ENCODE measurements at places on chromosomes 11 and 22. TPM values are rescaled to one million over a fixed set of nuclear protein-coding genes. Genes with fewer than 3 reads are reported as not detected.
A peak's percentile ranks its signal among the peaks of the same experiment; 100 is the strongest.

Gene NNMT
- total RNA-seq = not detected

Gene FAM76B
- total RNA-seq = 46.0 TPM

Gene TRIM29
- not detected for total RNA-seq

Gene OR10D3
- not detected for total RNA-seq

Gene APOBEC3A
- total RNA-seq = not detected

Gene TMEM191C
- total RNA-seq = 1.7 TPM

Gene DNAJB7
- total RNA-seq = not detected

Gene TMPRSS5
- total RNA-seq = 0.85 TPM

Gene SAA1
- not detected for total RNA-seq

Gene STK33
- total RNA-seq = 3.6 TPM

Gene ME3
- total RNA-seq = 6.2 TPM

Gene DKK3
- total RNA-seq = not detected

Gene SEC14L2
- total RNA-seq = 15.4 TPM

GRCh38 chr11:19351426-19351825 is 110.7 kb upstream of the E2F8 start:
- H3K27ac ChIP-seq = no peak overlapping the region
- H3K27me3 ChIP-seq = peaks cover 54% of the 10 kb centered on the region
- no peak for DNase-seq
- no peak overlapping the region for H3K4me3 ChIP-seq
- no peaks in the 10 kb centered on the region for H3K36me3 ChIP-seq

GRCh38 chr11:10529279-10529678 is 11.7 kb downstream of the RNF141 start:
- no peaks in the 10 kb centered on the region for H3K27me3 ChIP-seq
- no peak overlapping the region for H3K27ac ChIP-seq
- H3K4me1 ChIP-seq = peaks cover 20% of the 10 kb centered on the region
- H3K4me3 ChIP-seq = no peak overlapping the region
- H3K36me3 ChIP-seq = peaks cover 15% of the 10 kb centered on the region
- no peak for DNase-seq

DNA sequence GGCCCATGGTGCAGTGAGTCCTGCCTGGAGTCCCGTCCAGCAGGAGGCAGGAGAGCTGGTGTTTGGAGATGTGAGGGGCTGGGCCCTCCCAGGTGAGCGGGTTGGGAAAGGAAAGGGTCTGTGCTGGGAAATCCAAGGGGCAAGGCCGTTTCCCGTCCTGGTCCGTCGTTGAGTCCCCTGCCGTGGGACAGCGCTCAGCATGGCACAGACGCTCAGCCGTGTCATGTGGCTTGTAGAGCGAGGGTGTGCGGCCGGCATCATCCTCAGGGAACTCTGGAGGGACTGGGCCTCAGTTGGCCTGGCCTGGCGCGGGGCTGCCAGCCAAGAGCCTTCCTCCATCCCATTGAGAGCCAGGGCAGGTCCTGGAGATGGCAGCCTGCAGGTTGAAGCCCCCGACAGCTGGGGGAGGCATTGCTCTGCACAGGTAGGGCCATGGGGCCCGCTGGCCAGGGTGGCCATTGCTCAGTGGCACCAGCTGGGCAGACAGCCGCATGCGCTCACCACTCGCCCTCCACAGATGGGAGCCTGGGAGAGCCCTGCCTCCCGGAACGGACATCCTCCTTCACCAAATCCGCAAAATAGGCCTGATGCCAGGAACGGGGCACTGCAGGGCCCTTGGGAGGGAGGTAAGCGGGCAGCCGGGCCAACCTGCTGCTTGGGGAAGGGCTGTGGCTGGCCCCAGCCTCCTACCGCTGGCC is 28.7 kb downstream of the KCNQ1 start:
- H3K4me3 ChIP-seq = no peak overlapping the region
- no peak overlapping the region for H3K27ac ChIP-seq
- peaks cover 14% of the 10 kb centered on the region for H3K4me1 ChIP-seq
- H3K27me3 ChIP-seq = no peaks in the 10 kb centered on the region
- no peak for DNase-seq

DNA sequence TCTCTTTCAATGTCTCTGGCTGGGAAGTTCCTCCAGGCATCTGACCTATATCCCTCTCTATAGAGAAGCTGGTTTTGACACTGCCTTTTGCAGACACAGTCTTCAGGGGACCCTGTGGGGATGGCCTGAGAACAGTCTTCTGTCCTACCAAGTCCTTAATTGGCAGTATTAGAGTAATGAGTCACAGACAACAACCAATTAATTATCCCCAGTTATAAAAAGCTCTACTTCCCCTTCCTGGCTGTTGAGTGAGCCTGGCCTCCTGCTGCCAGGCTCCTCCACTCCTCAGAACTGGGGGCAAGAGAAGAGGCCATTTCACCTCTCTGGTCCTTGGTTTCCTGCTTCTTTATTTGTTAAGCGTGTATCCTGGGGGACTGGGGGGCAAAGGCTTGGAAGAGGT is 41.2 kb upstream of the KLHL35 start:
- peak overlapping the region; percentile 26 for H3K27ac ChIP-seq
- DNase-seq = no peak
- H3K27me3 ChIP-seq = no peaks in the 10 kb centered on the region
- H3K36me3 ChIP-seq = no peaks in the 10 kb centered on the region
- H3K4me3 ChIP-seq = no peak overlapping the region

- peaks cover 29% of the 10 kb centered on the region for H3K27me3 ChIP-seq
- DNase-seq = no peak
Observed at GRCh38 chr11:122998727-122999366, 17.2 kb upstream of the BSX start.

DNA sequence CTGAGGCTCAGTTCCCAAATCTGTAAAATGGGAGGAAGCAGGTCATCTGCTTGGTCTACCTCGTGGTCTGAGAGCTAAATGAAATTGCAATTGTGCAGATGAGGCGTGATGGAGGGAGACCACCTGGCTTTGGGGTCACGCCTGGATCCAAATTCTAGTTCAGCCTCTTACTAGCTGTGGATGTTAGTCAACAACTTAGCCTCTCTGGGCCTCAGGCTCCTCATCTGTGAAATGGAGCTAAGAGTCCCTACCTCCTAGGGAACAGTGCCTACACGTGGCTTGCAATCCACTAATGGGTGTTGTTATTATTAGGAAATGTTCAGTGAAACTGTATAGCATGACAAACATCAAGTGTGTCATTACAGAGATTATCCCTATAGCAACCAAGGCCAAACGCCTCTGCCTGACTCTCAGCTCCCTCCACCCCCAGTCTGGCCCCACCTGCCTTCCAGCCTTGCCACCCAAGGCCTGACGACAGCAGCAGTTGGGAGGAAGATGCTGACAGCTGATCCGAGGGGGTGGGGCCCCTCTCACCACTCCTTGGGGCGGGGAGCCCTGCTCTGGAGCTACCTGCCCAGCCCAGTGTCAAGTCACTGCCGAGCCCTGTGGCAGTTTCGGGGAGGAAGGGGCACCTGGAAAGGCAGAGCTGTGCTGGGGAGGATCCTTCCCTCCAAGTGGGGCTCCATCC is 1.7 kb upstream of the RHOD start:
- no peaks in the 10 kb centered on the region for H3K36me3 ChIP-seq
- H3K4me1 ChIP-seq = peaks cover 15% of the 10 kb centered on the region
- H3K27me3 ChIP-seq = peaks cover 10% of the 10 kb centered on the region
- no peak overlapping the region for H3K27ac ChIP-seq

- H3K27ac ChIP-seq = peak overlapping the region; percentile 72
- H3K4me3 ChIP-seq = peak overlapping the region; percentile 92
- H3K27me3 ChIP-seq = peaks cover 2% of the 10 kb centered on the region
Observed at GRCh38 chr11:68312780-68313573, 586 bp downstream of the LRP5 start.

GRCh38 chr11:72411623-72412419 is 22.5 kb downstream of the CLPB start:
- H3K36me3 ChIP-seq = peaks cover 2% of the 10 kb centered on the region
- DNase-seq = no peak
- H3K4me1 ChIP-seq = peaks cover 18% of the 10 kb centered on the region
- no peaks in the 10 kb centered on the region for H3K27me3 ChIP-seq
- H3K27ac ChIP-seq = peak overlapping the region; percentile 20
- no peak overlapping the region for H3K4me3 ChIP-seq

GRCh38 chr11:16883174-16883573 is 131.0 kb downstream of the PLEKHA7 start:
- H3K27me3 ChIP-seq = peaks cover 12% of the 10 kb centered on the region
- DNase-seq = no peak
- H3K27ac ChIP-seq = no peak overlapping the region

GRCh38 chr11:719214-720016 is 13.4 kb downstream of the EPS8L2 start:
- no peak overlapping the region for H3K27ac ChIP-seq
- peaks cover 27% of the 10 kb centered on the region for H3K27me3 ChIP-seq
- DNase-seq = no peak
- no peaks in the 10 kb centered on the region for H3K36me3 ChIP-seq
- H3K4me3 ChIP-seq = no peak overlapping the region
- peaks cover 8% of the 10 kb centered on the region for H3K4me1 ChIP-seq

- H3K36me3 ChIP-seq = no peaks in the 10 kb centered on the region
- H3K4me3 ChIP-seq = no peak overlapping the region
- peak; percentile 74 for DNase-seq
- H3K27me3 ChIP-seq = peaks cover 31% of the 10 kb centered on the region
- no peak overlapping the region for H3K27ac ChIP-seq
- no peaks in the 10 kb centered on the region for H3K4me1 ChIP-seq
Observed at GRCh38 chr22:33049119-33049729, 9.0 kb downstream of the SYN3 start.

DNA sequence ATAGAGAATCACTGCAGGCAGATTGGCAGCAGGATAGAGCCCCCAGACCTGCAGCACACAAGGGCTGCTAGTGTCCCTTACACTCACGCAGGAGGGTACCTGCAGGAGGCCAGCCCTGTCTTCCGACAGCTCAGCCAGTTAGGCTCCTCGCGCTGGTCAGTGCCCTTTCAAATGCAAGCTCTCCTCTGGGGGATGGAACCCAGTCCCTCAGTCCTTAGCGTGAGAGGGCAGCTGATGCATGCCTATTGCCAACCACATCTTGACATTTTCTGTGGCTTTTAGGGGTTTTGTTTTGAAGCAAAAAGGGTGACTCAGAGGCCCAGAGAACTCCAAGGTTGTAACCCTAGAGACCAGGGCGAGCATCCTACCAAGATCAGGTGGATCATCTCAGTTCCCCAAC is 40.0 kb downstream of the WNT11 start:
- H3K4me3 ChIP-seq = no peak overlapping the region
- peak; percentile 50 for DNase-seq
- H3K27ac ChIP-seq = no peak overlapping the region
- no peaks in the 10 kb centered on the region for H3K27me3 ChIP-seq
- H3K36me3 ChIP-seq = no peaks in the 10 kb centered on the region

GRCh38 chr22:28600546-28601143 is 79.0 kb downstream of the TTC28 start:
- peaks cover 18% of the 10 kb centered on the region for H3K27me3 ChIP-seq
- H3K27ac ChIP-seq = no peak overlapping the region
- no peaks in the 10 kb centered on the region for H3K36me3 ChIP-seq
- no peaks in the 10 kb centered on the region for H3K4me1 ChIP-seq

DNA sequence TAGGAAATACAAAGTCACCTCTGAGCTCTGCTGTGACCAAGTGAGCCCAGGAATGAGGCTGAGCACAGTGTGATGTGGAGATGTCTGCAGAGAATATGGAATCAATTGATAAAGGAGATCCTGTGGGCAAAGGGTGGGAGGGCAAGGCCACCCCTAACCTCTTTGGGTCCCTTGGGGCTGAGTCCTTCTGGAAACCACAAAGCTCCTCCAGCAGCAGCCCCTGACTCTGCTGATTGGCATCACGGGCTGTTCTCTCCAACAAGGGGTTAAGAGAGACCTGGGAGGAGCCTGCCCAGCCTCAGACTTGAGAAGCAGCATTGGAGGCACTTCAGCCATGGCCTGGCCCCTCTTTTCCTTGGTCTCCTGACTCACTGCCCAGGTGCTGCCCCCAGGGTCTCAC is 49.7 kb downstream of the GGTLC2 start:
- H3K36me3 ChIP-seq = no peaks in the 10 kb centered on the region
- no peak overlapping the region for H3K27ac ChIP-seq
- H3K27me3 ChIP-seq = no peaks in the 10 kb centered on the region
- no peak overlapping the region for H3K4me3 ChIP-seq

DNA sequence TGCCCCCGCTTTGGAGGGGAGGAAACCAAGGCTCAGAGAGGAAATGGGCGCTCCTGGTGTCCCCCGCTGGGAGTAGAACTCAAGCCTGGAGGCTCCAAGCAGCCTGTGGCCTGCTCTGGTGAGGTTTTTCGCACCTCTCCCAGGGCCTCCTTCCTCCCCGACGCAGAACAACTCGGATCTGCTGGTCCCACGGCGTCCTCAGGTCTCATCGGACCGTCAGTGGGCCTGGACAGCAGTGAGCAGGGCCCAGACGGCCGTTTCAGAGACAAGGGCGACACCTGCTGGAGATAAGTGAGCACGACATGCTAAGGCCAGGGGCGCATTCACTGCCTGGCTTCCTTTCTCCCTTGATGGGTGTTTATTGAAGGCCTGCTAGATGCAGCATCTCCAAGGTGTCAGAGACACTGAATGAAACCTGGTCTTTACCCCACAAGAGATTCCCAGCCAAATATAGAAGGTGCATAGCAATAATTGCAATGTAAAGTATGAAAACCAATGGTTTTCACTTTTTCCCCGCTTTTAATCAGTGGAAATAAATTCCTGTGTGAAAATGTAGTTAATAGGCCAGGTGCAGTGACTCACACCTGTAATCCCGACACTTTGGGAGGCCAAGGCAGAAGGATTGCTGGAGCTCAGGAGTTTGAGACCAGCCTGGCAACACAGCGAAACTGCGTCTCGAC is 26.9 kb upstream of the CD82 start:
- H3K4me1 ChIP-seq = no peaks in the 10 kb centered on the region
- H3K4me3 ChIP-seq = no peak overlapping the region
- H3K27me3 ChIP-seq = no peaks in the 10 kb centered on the region
- peak; percentile 81 for DNase-seq

DNA sequence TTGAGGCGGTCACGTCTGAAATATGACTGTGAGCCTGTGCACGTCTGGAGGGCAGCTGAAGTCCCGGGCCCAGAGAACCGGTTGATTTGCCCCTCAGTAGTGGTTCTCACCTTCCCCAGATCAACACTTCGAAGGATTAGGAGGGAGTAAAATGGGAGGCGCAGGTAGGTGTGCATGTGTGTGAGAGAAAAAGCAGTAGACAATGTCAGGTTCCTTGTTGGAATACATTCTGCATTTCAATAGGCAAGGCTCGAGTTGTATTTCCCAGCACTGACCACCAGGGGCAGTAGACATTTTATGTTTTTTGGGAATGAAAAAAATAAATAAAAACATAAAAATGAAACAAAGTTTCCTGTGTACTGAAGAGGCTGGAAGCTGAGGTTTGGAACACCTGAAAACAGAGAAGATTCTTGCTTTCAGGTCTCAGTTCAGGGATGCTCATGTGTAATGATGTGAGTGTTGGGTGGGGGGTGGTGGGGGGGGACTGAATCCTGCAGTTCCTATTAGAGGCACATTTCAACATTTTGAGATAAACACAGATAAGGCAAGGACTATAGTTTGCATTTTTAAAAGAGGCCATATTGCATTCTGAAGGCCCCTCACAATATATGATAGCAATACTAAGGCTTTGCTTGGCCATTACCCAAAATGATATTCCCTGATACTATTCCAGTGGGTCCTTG is 333.9 kb downstream of the CADM1 start:
- no peaks in the 10 kb centered on the region for H3K4me1 ChIP-seq
- no peaks in the 10 kb centered on the region for H3K36me3 ChIP-seq
- peaks cover 1% of the 10 kb centered on the region for H3K27me3 ChIP-seq

Data from activated CD8-positive, alpha-beta T cell treated with anti-CD3 and anti-CD28 coated beads for 36 hours (primary cell).